8988T (cell line): ENCODE measurements at places on chromosomes 12 and 14.

GRCh38 chr14:34051966-34052657 lies 101.2 kb upstream of the EGLN3 start:
- no peak for DNase-seq

DNA sequence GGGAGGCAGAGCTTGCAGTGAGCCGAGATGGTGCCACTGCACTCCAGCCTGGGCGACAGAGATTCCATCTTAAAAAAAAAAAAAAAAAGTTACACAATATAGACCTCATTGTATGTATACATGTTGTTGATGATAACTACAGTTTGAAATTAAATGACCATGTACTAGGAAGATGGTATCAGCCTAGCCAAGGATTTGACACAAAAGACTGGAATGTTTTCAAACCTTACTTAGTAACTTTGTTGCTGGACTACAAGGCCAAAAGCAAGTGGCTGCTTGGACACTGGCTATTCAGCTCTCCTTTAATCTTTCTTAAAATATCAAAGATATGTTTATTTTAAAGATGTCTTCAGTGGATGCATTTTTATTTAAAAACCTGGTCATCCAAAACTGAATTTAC lies 18.9 kb upstream of the NUDT4 start:
- DNase-seq = no peak

GRCh38 chr14:74604911-74605310 lies 7.1 kb downstream of the LTBP2 start:
- no peak for DNase-seq

DNA sequence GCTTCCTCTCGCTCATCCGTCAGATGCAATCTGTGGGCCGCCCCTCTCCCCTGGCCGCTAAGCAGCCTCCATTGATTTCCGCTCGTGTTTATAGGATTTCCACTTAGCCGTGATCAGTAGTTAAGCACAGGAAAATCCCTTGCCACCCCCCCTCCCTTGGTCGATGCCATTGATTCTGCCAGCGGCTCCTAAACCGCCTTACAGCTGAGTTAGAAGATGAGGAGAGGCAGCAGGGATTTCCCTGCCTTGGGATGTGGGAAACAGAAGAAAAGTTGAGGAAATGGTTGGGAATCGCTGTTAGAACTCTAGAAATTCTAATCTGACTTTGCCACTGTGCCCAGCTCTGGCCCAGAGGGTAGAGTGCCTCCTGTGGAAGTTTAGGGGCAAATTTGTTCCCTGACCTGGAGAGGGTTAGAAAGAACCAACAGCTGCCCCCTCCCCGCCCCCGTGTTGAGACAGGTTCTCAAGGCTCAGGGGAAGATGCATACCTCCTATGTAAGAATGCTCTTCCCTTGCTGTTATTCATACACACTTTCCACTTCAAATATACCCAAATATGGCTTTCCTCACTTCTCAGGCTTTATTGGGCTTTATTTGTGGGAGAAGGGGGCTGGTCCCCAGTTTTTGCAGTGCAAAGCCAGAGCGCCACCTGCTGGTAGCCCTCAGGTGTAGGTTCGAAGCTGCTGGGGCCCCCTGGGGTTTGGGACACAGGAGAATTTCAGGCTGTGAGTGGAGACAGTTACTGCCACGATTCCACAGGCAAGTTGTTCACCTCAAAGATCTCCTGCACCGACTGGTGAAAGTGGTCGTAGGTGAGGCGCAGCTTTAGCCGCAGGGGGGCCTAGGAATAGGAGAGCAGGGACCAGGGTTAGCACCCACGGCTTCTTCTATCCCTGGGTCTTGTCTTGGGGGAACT lies 3.2 kb downstream of the THTPA start:
- DNase-seq = no peak

DNA sequence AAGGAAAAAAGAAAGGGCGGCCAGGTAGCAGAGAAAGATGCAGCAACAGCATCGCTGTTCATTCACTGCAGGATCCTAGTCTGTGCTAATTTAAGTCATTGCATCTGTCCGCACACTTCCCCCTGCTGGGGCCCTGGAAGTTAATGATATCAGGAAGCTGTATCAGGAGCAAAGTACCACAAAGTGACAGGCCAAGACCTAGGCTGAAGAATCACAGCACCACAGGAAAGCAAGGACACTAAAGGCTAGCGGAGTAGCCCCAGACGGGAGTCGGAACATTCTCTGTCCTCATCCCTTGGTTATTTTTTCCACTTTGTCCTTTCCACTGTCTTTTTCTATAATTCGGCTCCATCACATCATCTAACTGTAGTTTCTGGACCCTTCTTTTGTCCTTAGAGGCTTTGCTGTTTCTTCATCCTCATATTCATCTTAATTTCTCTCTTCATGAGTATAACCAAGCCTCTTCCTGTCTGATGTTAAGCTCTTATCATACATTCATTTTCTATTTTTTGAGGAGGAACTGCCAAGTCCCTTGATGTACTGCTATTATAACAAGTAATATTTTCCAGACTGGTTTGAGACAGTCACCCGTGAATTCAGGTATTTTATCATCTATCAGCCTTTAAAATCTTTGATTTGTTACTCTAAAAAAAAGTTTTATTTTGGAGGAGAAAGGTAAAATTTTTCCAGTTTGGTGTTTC lies 28.3 kb downstream of the DUSP16 start:
- DNase-seq = no peak

DNA sequence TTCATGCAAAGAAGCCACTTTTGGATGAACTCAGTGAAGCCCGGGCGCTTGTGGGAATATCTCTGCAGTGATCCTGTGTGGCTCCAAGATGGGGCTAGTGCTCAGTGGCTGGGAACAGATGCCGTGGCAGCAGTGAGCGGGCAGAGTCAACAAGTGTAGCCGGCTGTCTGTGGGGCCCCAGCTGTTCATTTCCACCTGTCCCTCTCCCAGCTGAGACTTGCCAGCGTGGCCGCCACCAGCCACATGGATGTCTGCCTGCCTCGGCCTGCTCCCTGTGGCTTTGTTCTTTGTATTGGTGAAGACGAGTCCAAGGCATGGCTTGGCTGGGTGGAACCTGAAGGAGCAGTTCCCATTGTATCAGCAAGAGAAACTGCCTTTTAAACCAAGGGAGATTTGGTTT lies 77.3 kb downstream of the NOS1 start:
- DNase-seq = no peak

DNA sequence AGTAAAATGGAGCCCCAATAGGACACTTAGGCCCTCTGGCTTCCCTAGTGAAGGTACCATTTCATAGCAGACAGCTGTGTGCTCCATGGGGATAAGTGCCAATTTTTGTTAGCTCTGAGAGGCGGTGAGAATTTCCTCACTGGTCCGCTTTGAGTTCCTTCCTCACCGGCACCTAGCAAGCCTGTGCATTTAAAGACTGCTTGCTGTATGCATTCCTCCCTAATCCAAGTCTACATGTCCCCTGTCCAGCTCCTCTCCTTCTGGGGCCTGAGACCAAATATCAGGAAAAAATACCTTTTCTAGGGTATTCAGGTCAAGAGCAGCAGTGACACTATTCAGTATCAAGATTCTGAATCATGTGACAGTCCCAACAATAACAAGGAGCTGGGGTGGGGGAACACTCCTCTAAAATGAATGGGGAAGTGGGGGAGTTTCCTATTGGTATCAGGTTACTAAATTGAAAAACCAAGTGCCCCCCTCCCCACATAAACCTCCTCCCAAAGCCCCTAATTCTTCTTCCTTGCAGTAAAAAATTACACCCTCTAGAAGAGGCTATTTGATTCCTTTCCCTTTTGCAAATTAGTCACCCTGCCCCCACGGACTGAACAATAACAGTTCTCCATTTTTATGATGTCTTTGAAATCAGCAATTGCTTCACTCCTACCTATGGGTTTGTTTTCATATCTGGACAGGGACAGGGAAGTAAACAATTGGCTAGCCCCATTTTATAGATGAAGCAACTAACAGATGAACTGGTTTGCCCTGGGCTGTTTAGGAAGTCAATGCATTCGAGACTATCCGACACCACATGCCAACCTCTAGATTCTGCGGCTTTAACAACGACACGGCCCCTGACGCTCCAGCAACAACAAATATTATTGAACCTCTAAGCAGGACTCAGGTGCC lies 28.9 kb downstream of the BCL11B start:
- no peak for DNase-seq
